ENCODE measurements at places on chromosomes 7 and 10.

GRCh38 chr7:98687111-98687751, 70.1 kb downstream of the NPTX2 start:
- DNase-seq = no peak

GRCh38 chr7:124516911-124517310, 248.7 kb downstream of the GPR37 start:
- DNase-seq = no peak

DNA sequence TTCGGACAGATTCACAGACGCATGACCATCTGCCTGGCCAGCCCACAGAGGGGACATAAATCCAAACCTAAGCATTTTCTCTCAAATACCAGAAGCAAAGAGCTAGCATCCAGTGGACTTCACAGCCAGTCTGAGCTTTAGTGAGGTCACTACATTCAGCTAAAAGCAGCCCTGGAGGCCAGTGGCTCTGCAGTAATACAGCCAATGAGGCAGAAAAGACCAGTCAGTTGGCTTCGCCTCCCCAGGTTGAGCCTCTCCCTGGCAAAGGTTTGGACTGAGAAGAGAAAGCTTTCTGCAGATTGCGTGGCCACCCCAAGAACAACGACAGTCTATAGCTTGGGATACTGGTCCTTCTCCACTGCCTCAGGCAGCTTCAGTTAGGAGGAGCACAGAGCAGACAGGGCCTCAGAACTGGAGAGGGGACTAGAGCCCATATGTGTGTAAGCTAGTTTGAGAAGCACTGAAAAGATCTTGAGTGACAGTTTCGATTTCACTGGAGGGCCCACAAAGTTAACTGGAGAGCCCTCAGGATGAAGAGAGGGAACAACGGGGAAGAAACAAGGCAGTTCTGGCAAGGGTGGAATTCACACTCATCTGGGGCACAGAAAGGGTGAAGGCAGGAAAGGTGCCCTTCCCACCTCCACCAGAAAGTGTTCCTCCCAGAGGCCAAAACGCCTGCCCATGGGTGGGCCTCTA, 3.8 kb downstream of the WDR91 start:
- no peak for DNase-seq

GRCh38 chr7:70298780-70299471, 700.7 kb downstream of the AUTS2 start:
- no peak for DNase-seq

GRCh38 chr10:119360181-119360921, 153.0 kb downstream of the GRK5 start:
- no peak for DNase-seq

- DNase-seq = no peak
Observed at GRCh38 chr7:4307316-4308204, 374.5 kb upstream of the FOXK1 start.

GRCh38 chr7:63205136-63205535, 793.5 kb upstream of the ZNF722 start:
- DNase-seq = no peak

- DNase-seq = no peak
Observed at GRCh38 chr7:91567081-91568012, 303.1 kb downstream of the FZD1 start.

DNA sequence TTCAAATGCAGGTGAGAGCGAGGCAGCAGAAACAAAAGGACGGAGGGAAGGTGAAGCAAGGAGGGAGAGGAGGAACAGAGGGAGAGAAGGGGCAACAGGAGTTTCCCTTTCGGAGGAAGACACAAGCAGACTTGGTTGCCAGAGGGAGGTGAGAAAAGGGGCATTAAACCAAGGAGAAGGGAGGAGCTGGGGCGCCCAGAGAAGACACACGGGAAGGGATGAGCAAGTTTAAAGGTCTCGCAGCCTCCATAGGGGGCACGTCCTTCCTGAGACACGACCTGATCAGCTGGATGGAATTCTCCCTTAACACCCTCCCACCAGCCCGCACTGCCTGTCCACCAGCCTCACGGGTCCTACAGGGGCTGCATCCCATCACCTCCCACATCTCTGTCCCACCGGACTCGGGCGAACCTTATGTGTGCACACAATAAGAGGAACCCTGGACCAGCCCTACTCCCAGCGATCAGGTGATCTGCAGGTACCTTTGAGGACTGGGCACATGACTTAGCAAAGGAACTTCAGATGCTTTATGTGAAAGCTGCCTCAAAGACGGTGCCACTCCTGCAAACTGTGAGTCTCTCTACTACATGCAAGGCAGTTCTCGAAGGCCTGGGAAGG, 251.2 kb downstream of the TNS3 start:
- no peak for DNase-seq

DNA sequence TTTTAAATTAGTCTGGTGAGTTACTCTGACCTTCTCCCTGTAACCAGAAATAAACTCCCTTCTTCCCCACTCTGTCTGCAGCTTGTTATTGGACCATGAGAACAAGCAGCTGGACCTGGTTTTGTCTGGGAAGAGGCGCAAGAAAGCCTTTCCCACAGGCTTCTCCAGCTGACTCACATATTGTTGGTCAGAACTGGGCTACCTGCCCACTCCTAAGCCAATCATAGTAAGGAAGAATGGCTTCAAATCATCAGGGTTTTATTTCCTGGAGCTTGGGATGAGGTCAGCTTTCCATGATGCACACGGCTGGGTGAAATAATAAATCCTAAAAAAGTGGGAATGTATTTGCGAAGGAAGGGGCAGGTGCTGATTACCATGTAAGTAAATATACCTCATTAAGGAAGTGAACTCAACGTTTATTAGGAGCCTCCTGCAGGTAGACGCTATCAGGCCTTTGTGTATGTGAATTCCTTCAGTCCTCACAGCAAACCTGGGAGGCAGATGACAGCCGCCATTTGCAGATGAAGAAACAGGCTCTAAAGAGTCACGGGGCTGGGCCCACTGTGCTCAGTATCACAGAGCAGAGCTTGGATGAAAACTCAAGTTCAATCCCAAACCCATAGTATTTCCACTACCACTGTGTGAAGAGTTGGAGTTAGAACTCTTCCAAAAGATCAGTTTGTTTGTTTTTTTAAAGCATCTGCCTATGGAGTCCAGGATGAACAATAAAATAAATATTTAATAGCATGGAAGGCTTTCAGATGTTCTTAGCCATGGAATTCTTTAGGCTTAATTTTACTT, 32.8 kb downstream of the IL15RA start:
- peak; percentile 78 for DNase-seq

DNA sequence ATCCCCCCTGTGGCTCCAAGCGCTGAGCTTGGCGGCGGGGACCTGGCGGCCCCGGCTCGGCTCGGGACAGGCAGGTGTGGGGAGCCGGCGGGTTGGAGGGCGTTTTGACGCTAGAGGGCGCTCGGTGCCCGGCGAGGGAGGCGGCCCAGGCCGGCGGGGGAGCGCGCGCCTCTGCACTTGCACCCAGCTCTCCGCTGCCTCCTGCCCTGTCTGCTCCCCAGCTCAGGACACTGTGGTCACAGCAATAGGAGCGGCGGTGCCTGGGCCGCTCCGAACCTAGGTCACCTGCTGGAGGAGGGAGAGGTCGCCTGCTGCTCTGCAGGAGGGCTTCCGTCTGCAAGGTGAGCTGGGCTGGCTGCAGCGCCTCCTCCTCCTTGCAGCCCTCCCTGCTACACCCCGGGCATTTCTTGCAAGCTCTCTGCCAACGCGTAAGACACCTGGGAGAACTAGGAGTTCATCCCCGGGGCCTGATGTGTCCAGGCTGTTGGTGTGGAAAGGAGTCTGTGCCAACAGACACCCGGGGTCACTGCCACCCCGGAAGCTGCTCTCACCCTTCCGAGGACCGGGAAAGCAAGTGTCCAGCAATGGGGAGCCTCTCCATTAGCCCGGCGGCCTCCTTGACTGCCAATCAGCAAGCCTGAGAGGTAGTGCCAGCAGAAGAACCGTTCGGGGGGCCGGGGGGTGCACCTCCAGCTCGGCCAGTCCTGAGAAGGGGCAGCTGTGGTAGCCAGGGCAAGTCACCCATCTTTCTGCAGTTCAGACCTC, 620.4 kb downstream of the GALNT17 start:
- DNase-seq = no peak

DNA sequence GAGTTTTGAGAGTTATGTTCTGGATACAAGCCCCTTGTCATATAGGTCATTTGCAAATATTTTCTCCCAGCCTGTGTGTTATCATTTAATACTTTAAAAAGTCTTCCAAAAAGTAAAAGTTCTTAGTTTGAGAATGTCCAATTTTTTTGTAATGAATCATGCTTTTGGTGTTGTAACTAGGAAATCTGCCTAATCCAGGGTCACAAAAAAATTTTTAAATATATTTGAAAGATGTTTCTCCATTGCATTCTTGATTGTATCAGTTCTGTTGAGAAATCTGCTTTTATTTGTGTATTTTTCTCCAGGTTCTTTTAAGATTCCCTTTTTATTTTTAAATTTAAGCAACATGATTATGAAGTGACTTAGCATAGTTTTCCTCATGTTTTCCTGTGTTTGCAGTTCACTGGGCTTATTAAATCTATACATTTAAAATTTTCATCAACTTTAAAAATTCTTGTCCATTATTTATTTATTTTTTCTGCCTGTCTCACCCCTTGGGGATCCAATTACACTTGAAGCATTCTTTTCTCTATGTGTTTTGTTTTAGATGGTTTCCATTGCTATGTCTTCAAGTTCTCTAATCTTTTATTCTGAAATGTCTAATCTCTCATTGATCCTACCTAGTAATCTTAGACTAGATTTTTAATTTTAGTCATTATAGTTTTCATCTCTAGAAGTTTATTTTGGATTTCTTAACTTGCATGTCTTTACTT, 47.0 kb downstream of the CCDC71L start:
- DNase-seq = no peak

DNA sequence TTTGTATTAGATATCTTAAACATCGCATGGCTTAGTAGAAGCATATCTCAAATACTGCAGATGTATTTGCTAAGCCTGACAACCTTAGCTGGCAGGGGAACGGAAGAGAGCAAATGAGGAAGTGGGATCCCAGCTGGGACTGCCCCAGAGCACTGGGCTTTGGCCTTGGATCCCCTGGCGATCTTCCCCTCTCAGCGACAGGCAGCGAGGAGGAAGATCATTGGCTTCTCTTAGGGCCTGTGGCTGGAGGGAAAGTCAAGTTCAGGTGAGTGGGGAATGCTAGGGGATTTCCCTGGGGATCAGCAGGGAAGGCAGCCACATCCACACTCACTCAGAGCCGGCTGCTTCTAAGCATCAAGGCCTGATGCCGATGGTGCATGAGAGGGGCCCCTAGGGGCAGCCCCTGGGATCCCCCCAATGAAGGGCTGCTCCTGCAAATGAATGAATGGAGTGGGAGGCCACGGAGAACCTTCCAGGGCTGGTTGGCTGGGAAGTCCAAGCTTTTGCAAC, 42.0 kb downstream of the LYZL2 start:
- no peak for DNase-seq

GRCh38 chr10:24721229-24722106, 2.2 kb downstream of the ARHGAP21 start:
- no peak for DNase-seq

GRCh38 chr10:70619271-70620019, 16.9 kb upstream of the PRF1 start:
- DNase-seq = peak; percentile 26

GRCh38 chr10:35336921-35337823, 863 bp downstream of the CCNY start:
- peak; percentile 45 for DNase-seq

DNA sequence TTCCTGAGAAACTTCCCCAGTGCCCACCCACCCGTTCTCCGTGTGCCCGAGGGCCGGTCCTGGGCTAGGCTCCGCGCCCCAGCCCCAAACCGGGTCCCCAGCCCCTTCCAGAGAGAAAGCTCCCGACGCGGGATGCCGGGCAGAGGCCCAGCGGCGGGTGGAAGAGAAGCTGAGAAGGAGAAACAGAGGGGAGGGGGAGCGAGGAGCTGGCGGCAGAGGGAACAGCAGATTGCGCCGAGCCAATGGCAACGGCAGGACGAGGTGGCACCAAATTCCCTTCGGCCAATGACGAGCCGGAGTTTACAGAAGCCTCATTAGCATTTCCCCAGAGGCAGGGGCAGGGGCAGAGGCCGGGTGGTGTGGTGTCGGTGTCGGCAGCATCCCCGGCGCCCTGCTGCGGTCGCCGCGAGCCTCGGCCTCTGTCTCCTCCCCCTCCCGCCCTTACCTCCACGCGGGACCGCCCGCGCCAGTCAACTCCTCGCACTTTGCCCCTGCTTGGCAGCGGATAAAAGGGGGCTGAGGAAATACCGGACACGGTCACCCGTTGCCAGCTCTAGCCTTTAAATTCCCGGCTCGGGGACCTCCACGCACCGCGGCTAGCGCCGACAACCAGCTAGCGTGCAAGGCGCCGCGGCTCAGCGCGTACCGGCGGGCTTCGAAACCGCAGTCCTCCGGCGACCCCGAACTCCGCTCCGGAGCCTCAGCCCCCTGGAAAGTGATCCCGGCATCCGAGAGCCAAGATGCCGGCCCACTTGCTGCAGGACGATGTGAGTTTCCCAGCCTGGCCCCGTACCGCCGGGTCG, at the start of gene SCD:
Gene SCD, plus strand, starts transcription at position 469 of the 803 bp plus-strand sequence. Its CDS starts 272 bp downstream, at position 741.
- DNase-seq = peak; percentile 91

- DNase-seq = no peak
Observed at GRCh38 chr7:55100544-55101327, 81.9 kb downstream of the EGFR start.

GRCh38 chr10:78963074-78964034, 105.4 kb upstream of the ZMIZ1 start:
- DNase-seq = no peak

GRCh38 chr10:116147147-116147905, 125.7 kb downstream of the GFRA1 start:
- no peak for DNase-seq

DNA sequence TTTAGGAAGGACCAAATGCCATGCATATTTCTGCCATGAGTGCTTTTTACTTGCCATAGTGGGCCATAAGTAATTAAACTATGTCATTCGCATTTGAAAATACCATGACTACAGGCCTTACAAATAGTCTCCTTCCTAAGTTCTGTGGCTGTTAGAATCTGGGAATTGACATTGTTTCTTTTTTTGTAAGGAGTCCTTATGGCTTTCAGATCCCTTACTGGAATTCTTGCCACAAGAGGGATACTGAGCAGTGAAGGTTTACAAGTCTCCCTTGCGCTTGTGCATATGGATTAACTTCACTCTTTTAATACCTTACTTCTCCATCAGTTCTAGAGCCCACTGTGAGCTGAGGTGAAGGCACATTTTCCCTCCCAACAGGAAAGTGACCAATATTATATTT, 166.0 kb downstream of the NRG3 start:
- no peak for DNase-seq

GRCh38 chr7:25792586-25792985, 359.4 kb upstream of the NFE2L3 start:
- no peak for DNase-seq

GRCh38 chr10:124878457-124878739, 63.5 kb upstream of the ZRANB1 start:
- DNase-seq = no peak

DNA sequence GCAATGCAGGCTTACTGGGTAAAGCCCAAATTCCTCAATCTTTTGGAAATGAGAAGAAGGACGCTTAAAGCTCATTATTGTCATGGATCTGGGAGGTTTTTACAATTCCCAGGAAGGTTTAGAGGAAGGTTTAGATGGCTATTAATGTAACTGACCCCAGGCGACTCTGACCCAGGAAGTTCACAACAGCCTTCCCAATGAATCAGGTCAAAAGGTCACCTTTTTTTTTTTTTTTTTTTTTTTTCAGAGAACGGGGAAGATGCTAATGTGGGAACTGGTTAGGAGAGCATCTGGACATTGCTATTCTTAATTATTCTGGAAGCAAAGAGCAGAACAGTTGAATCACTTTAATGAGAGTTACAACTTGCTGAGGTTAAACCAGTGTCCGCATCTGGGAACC, 149.9 kb upstream of the ITGB1 start:
- no peak for DNase-seq

Measured in HTR-8/SVneo (cell line).